IPS DF 19.7 (cell line): ENCODE measurements at places on chromosomes 16 and 17.
A peak's percentile ranks its signal among the peaks of the same experiment; 100 is the strongest.

GRCh38 chr16:87463722-87464690, 28.8 kb downstream of the ZCCHC14 start:
- no peak for DNase-seq

GRCh38 chr16:75864243-75864642, 138.0 kb upstream of the CPHXL start:
- no peak for DNase-seq

DNA sequence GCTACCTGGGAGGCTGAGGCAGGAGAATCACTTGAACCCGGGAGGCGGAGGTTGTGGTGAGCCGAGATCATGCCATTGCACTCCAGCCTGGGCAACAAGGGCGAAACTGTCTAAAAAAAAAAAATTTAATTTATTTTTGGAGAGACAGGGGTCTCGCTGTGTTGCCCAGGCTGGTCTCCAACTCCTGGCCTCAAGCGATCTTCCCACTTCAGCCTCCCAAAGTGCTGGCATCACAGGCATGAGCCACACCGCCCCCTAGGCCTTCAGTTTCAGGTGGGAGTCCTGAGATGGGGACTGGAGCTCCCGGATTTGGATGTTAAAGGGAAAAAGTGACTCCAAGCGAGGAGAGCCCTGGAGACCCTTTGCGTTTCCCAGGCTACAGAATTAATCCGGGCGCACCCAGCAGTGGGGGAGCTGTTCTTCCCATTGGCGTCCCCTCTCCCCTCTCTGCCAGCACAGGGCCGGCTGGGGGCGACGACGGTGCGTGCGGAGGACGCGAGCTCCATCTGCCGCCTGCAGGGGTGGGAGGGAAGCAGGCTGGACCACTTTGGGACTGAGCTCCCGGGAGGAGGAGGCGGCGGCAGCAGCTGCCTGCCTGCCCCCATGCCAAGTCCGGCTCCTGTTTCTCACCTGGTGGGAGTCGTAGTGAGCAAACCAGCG, 49.3 kb upstream of the USP7 start:
- DNase-seq: peak; percentile 45

DNA sequence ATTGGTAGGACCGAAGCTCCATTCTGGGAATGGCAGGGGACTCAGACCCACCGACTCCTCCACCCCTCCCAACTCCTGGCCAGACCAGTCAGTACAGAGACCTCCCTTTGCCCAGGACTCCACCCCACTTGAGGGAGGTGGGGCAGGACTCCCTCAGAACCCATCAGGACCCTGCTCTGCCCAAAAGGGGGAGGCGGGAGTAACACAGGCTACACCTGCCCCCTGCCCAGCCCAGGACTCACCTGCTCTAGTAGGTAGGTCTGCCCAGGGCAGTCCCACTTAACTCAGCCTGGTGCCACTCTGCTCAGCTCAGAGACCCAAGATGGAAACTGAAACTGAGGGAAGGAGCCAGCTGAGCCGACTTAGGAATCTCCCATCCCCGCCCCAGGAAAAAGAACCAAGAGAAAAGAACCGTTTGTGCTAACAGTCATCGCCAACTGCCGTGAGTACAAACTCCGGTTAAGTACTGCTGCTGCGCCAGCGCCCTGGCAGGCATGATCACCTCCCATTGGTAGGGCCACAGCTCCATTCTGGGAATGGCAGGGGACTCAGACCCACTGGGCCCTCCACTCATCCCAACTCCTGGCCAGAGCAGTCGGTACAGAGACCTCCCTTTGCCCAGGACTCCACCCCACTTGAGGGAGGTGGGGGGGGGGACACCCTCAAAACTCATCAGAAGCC, 503 bp downstream of the DHX58 start:
- DNase-seq: no peak

DNA sequence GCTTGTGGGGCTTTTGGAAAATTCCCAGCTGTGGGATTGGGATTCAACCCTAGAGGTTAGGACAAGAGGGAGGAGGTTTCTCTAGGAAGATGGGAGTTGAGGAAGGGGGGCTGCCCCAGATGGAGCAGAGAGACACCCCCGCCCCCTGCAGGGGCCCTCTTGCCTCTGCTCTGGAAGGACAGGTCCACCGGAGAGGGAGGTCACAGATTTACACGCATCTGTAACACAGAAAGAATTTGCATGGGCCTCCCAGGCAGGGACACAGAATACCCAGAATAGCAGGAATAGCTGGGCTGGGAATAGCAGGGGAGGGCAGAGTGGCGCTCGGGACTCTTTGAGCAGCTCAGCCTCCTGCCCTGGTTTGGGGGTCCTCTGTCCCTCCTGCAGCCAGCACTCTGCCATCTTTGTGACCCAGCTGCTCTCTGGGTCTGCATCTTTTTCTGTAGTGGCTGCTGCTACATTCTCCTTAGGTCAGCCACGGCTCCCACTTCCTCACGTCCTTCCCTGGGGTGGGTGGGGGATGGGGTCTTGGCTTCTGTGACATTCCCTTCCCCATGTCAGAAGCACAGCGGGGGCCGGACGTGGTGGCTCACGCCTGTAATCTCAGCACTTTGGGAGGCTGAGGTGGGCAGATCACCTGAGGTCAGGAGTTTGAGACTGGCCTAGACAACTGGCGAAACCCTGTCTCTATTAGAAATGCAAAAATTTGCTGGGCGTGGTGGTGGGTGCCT, 33.9 kb upstream of the PLLP start:
- DNase-seq: no peak

DNA sequence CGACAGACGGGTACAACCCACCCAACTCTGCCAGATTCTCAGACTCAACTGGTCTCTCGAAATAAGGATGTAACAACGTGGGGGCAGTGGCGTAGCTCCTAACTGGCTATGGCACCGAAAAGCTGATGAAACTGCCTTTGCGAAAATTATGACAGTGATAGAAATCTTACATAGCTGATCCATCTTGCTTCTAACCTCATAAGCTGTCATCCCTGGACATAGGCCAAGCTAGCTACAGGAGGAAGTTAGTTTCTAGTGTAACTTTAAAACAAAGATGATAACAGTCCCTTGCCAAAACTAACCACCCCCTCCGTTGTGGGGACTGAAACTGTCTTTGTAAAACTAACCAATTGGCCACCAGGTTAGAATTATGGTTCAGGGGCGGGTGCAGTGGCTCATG, 220.1 kb downstream of the SLC39A11 start:
- no peak for DNase-seq

DNA sequence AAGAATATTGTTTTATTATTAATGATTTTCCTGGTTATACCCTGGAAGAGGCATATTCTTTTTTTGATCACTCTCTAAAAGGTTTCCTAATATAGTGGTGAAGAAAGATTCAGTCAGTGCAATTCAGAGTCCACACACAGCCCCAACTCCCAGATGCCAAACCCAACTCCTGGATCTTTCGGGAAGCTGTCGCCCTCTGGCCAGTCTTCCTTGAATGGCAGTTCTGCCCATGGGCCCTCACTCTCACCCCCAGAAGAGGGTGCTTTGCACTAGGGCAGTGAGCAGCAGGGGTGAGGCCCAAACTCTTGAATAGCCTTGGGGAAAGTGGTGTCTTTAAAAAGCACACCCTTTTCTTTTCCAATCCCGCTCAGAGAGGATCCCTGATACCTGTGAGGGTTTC, 11.0 kb downstream of the KRT32 start:
- DNase-seq: no peak

GRCh38 chr16:52384378-52384777, 162.6 kb downstream of the TOX3 start:
- no peak for DNase-seq

GRCh38 chr17:69814031-69814430, 261.0 kb upstream of the KCNJ16 start:
- DNase-seq: no peak

- DNase-seq: no peak
These were observed 54.3 kb upstream of the SREBF1 start for GRCh38 chr17:17890773-17891759.

DNA sequence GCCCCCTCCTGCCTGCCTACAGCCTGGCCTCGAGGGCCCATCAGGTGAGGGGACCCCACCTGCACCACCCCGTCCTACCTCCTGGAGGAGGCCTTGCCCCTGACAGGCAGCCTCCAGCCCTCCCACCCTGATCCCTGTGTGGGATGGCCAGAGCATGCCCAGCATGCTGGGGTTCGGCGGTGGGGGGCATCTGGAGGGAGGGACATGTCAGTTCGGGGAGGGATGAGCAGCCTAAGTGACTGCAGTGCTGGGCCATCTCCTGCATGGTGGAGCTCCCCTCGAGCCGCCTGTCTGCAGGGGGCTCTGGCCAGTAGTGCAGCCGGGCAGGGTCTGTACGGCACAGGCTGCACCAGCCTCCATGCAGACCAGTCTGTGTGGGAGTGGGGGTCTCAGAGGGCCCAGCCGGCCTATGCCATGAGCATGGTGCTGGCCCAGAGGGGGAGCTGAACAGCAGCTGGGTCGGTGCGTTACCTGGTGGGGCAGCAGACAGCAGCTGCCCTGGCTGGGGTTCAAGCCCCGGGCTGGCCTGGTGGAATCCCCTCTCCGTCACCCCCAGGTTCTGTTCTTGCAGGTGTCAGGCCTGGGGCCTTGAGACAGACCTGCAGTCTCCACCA, 4.0 kb upstream of the RNPS1 start:
- no peak for DNase-seq

DNA sequence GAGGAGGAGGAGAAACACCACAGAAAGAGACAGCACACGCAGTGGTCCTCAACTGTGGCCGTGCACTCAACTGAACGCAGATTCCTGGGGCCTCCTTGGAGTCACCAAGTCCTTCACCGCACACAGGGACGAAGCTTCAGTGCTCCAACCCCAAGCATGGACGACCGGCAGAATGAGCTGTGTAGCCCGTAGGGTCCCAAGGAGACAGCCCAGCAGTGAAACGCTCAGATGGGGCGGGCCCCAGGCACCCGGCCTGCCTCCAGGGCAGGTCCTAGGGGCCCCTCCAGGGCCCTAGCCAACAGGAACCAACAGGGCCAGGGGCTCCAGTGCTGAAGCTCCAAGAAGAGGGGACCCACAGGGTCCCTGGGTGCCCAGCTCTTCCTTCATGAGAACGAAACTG, 13.2 kb downstream of the RAB40B start:
- DNase-seq: no peak

GRCh38 chr16:11986521-11987057, 10.1 kb downstream of the SNX29 start:
- DNase-seq: no peak

GRCh38 chr17:39742856-39743436, 5.2 kb downstream of the GRB7 start:
- no peak for DNase-seq

- no peak for DNase-seq
These were observed 116.6 kb upstream of the C17orf78 start for GRCh38 chr17:37259030-37259735.

GRCh38 chr16:81612351-81613163, 166.5 kb upstream of the PLCG2 start:
- no peak for DNase-seq

DNA sequence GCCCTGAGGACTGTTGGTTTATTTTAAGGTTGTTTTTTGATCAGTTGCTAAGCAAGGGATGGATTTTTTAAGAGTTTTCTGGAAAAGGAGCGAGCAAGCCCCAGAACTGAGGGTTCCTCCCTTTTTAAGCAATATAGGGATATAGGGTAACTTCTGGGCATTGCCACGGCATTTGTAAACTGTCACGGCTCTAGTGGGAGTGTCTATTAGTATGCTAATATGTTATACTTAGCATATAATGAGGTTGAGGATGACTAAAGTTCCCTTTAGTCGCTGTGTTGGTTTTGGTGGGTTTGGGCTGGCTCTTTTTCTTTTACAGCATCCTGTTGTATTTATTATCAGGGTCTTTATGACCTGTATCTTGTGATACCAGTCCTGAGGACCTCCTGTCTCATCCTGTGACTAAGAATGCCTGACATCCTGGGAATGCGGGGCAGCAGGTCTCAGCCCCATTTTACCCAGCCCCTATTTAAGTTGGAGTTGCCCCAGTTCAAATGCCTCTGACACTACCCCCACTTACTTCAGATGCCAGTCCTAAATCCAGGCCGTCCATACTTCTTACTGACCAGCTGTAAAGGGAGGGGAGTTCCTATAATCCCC, 59.4 kb downstream of the MFSD11 start:
- no peak for DNase-seq

- DNase-seq: no peak
These were observed at the start of gene DOC2B for GRCh38 chr17:181245-182049. Gene DOC2B (minus strand): TSS chr17:181650. CDS start chr17:181479, 171 bp downstream.

GRCh38 chr17:59842901-59843652, 49.7 kb downstream of the TUBD1 start:
- DNase-seq: no peak

DNA sequence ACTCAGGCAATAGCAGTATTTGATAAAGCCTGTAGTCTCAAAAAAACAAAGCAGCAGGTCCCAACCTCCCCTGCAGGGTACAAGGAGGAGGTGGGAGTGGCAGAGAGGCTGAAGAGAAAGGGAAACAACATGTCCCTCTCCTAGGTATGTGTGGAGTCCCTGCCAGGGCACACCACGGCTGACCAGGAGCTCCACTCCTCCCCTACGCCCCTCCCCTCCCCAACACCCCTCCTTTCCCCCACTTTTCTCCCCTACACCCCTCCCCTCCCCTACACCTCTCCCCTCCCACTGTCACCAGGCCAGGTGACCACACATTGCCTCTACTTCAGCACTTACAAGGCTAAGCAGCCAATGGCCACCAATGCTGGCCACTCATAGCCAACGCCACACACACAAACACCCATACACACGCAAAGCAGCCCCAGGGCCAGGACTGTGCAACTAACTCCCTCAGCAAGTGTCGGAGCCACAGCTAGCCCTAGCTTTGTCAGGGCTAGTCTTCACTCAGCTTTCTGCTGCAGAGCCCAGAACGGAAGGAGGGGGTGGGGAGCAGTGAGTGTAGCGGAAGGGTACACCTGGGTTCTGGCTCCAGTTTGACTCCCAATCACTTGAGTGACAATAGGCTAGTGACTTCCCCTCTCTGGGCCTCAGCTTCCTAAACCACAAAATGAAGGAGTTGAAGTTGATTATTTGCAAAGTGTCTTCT, 8.2 kb downstream of the CAVIN1 start:
- no peak for DNase-seq

DNA sequence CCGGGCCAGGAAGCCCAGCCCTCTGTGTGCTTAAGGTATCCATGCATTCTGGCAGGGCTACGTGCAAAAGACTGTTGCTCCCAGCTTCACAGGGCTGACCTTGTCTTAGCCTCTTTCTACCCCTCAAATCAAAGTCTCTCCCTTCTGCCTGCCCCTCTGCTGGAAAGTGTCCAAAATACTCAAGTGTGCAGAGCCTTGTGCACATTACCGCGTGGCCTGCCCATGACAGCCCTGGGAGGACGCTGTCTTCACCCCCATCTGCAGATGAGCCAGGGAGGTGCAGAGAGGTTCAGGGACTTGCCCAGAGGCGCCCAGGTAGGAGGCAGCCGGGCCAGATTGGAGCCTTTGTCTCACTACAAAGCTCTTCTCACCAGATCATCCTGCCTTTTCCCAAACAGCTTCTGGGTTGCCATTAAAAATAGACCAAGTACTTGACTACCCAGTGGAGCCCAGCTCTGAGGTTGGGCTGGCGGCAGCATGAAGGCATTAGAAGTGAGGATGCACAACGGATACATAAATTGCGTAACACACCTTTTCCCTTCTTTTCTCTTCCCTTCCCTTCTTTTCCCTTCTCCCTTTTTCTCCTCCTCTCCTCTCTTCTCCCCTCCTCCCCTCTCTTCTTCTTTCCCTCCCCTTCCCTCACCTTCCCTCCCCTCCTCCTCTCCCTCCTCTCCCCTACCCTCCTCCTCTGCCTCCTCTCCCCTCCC, 3.5 kb downstream of the CACNG4 start:
- DNase-seq: no peak

- DNase-seq: no peak
These were observed 2.0 kb downstream of the PPP1R9B start for GRCh38 chr17:50148226-50149090.
